EL (cell line): ENCODE measurements at places on chromosomes 11 and 22.

- DNase-seq = no peak
These were observed 32.7 kb downstream of the TBC1D22A start for GRCh38 chr22:46795140-46795539.

DNA sequence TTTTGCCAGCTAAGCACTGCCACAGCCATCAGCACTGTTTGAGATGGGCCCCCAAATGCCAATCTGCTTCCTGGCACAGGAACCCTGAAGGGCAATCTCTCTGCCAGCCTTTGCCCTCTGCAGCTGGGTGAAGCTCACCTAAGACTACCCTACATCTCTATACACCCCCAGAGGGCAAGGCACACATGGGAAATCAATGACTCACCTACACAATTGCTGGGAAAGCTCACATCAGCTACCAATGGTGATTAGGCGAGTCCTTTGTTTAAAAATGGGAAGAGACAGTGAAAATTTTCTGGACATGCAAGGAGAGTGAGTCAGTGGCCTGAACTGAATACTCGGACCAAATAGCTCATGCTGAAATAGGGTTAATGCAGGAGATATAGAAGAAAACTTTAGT, 12.6 kb upstream of the PRDM11 start:
- DNase-seq = no peak

- no peak for DNase-seq
These were observed 7.0 kb upstream of the FCHSD2 start for GRCh38 chr11:73149105-73149504.

GRCh38 chr11:73866586-73866996, 10.1 kb downstream of the COA4 start:
- peak; percentile 86 for DNase-seq

DNA sequence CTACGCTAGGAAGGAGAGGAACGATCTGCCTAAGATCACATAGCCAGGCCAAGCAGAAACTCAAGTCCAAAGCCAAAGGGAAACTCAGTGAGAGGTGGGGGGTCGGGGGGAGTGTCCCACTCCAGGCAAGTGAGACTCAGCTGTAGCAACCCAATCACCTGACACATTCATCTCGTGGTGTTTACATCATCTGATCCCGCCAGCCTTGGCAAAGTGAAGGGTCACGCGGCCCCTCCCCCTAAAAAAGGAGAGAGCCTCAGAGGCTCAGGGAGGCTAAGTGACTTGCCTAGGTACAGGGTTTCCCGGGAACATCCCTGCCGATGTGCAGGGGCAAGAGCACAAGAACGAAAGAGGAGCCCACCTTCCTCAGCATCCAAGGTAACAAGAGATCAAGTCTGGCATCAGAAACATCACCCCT, 21.5 kb downstream of the MYH9 start:
- DNase-seq = no peak

DNA sequence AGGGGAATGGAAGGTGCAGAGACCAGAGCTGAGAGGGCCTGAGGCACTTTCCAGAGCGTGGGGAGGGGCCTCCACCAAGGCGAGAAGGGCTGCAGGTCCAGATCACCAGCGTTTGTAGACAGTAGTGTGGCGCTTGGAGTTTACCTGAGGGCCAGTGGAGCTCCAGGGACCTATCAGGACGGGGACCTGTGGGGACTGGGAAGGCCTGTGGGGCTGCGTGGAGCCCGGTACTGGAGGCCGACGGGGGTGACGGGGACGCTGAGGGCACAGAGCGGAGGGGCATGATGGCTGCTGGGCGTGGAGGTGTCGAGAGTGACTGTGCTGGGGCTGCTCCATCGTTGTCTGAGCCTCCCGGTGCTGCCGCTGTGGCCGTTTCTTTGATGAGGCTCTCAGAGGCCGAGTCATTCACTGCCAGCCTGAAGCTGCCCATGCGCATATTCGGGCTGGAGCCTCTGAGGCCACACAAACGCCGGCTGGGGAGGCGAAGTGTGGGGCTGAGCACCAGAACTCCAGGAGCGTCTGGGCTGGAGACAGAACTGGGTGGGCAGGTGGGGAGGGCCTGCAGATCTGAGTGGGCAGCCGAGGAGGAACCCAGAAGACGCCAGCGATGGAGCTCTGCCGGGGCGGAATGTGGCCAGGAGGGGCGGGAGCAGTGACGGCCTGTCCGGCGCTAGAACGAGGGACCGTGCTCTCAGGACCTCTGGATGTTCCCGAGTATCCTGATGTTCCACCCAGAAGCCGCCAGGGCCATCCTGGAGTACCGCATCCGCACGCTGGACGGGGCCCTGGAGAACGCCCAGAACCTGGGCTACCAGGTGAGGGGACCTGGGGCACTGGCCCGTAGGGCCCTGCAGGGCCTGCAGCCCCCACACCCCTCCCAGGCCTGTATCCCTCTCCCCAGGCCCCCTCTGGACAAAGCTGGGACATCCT, 2.6 kb downstream of the PGGHG start:
- DNase-seq = no peak

GRCh38 chr11:10294290-10294953, 403 bp upstream of the SBF2 start:
- peak; percentile 84 for DNase-seq

DNA sequence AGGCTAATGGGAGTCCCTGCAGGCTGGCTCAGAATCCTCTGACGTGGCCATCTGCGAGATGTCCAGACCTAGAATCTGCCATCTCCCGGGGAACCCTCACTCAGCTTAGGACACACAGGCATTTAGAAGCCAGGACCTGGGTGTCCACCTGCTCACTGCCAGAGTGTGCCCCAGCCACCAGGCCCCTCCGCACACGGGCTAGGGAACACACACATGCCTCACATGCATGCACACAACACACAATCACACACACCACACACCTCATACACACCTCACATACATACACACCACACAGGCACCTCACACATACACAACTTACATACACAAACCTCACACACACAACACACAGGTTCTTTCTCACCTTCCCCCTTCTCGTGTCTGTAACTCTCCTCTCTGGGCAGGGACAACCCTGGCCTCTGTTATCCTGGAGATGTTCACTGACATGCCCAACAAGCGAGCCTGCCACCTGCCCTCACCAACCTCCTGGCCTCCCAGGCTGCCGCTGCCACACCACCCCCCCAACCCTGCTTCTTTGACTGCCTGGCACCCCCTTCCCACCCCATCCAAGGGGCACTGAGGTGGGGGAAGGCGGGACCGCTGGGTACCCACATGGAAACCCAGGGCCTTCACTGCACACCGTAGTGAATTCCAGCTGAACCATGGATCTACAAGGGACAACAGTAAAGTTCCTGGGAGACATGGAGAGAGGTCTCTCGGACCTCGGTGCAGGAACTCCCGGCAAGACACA, 38.1 kb downstream of the GNB1L start:
- no peak for DNase-seq

DNA sequence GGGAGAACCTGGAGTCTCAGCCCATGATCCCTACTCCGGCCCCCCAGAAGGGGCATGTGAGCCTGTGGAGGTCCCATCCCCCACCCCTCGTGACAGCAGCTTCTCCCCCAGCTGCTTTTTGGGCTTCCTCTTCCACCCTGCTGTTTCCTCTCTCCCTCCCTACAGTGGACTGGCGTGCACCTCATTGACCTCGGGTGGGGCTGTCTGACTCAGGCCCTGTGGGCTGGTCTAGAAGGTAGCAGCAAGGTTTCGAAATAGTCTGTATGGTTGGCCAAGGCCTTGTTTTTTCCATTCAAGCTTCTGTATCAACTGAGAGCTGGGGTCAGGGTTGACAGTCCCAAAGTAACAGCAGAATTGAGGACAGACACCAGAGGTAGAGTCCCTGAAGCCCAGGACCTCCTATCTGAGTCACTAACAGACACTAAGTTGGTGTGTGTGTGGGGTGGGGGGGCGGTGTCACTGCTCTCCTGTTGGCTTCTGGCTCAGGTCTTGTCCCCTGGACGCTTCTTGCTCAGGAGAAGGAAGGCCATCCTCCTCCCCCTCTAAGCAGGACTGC, 7.7 kb downstream of the SLC37A2 start:
- peak; percentile 80 for DNase-seq

GRCh38 chr11:9133956-9134355, 42.6 kb upstream of the SCUBE2 start:
- DNase-seq = no peak
